Thymus (tissue), 14 donors: ENCODE measurements at places on chromosomes 16 and 17. TPM values are rescaled to one million over a fixed set of nuclear protein-coding genes. Genes with fewer than 3 reads are reported as not detected.

DNA sequence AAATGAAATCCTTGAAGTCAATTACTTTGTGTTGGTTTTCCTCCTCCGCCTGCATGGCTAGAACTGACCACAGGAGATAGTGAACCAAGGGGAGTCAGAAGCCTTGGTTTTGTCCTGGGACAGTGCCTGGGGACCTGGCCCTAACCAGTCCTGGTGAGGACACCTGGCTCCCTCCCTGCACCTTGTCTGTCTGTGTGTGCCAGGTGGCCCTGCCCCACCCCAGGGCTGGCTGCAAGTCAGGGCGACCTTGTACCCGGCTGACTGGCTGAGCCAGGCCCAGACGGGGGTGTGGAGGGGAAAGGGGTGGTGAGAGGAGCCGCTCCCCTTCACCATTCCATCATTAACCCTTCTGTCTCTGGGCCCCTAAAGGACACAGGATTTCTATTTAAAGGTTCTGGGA is 3.4 kb downstream of the RAPGEFL1 start:
- no peak for DNase-seq

DNA sequence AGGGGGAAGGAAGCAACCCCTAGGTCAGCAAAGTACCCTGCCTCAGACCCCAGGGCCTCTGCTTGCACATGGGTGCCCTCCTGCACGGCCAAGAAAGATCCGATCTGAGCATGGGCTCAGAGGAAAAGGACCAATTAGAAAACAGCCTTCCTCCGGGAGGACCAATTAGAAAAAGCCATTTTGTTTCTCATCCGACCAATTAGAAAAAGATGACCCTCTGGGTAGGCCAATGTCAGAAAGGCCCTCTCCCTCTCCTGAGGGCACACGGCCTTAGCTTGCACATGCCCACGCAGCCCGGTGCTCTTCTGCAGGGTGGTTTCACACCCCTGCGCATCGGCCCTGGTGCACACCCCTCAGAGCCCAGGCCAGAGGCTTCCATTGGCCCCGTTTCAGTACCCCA is 5.1 kb upstream of the CISD3 start:
- no peak for DNase-seq

- no peak for DNase-seq
Observed at GRCh38 chr16:2471016-2471652, at the start of gene NTN3. Gene NTN3, plus strand, starts transcription at chr16:2471297. Its CDS starts 405 bp downstream, at chr16:2471702.

- no peak for DNase-seq
Observed at GRCh38 chr17:56203430-56203829, 50.2 kb downstream of the ANKFN1 start.

GRCh38 chr16:54171626-54172537 is 114.7 kb downstream of the IRX3 start:
- DNase-seq = no peak

DNA sequence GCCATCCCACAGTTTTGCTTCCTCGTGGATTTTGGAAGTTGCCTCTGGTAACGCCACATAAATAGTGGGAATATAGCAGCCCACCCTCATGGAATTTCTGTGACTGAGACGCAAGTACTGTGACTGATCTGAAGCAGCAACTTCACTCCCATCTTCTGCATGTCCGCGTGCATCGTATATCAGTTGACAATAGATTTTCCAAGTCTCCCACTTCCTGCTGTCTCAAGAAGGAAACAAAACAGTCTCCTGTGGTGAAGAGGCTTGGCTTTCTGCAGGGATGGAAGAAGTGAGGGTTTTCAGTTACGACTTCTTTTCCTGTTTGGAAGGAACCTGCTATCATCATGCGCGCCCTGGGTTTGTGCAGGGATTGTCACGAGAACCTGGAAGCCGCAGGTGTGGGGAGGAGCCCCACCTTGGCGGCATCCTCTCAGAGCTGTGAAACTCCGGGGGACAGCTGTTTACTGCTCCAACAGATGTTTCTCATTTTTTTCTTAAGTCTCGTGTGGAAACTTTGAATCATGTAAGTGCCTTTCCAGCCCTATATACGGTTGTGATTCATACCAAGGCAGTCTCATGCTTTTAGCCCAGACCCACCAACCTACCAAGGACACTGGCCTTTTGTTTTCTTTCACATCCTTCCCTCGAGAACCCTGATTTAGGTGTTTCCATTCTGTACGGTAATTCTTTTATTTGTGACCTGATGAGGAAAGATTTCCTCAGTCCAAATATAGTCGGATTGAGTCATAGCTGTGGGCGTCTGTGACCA is 57.5 kb downstream of the WIPI1 start:
- peak; percentile 53 for DNase-seq

Gene FOXF1
- 0.05 TPM for total RNA-seq

Gene SCNN1G
- 0.61 TPM for total RNA-seq
